Adipocyte (in vitro differentiated cells): ENCODE measurements at places on chromosomes 4 and X.
A peak's percentile ranks its signal among the peaks of the same experiment; 100 is the strongest.

- DNase-seq = no peak
Observed at GRCh38 chrX:52563105-52563504, 46.2 kb upstream of the XAGE1B start.

DNA sequence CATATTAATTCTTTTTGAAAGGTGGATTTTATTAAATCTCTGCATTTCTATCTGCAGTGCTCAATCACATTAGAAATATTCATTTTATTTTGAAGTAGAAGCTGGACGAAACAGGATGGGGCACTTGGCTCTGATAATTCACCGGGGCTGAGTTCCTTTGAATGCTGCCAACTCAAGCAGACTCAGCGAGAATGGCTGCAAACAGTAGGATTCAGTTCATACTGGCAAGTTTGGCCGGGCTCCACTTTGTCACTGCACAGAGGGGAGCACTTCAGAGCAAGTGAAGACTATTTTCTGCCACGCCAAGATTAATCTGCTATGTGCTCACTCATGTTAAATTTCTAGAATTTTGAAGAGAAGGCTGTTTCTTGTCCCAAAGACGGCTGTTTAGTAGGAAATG is 30.7 kb upstream of the KLHL8 start:
- DNase-seq = no peak

- peak; percentile 41 for DNase-seq
Observed at GRCh38 chr4:56512166-56512565, 6.6 kb downstream of the ARL9 start.

GRCh38 chrX:104270916-104271512 is 16.3 kb upstream of the ESX1 start:
- peak; percentile 64 for DNase-seq

GRCh38 chrX:148629434-148629833 is 129.0 kb downstream of the AFF2 start:
- DNase-seq = no peak

- no peak for DNase-seq
Observed at GRCh38 chr4:107444-108429, 16.6 kb upstream of the ZNF718 start.

GRCh38 chr4:76882630-76883029 is 15.3 kb downstream of the SOWAHB start:
- DNase-seq = no peak

DNA sequence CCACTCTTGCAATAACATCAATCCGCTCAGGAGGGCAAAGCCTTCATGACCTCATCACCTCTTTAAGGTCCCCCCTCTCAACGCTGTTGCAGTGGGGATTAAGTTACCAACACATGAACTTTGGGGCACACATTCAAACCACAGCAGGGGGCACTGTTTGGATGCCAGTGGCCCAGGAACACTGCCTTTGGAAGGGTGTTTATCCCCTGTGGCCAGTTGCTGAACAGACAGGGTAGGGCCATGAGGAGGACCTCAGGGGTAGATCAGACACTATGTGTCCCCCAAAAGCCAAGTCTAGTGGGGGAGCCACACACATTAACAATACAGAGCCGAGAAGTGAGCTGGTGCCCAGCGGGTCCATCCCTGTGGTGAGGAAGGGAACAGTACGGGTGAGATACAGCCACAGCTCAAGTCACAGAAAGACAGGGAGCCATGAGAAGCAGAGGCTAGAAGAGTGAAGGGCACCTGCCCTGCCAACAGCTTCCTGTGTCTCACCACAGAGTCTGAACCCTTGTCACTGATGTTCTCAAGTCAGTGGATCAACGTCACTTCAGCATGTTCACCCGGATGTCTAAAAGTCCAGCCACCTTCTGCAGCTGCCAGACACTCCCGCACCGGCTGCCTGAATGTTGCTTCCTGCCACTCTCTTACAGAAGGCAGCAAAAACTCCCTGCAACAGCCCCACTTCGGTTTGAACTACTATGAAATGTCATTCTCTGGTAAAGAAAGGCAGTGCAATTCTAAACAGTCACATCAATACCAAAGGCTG is 19.9 kb upstream of the MXD4 start:
- no peak for DNase-seq
